HEK293T (cell line): ENCODE measurements at places on chromosomes 16 and 17.

DNA sequence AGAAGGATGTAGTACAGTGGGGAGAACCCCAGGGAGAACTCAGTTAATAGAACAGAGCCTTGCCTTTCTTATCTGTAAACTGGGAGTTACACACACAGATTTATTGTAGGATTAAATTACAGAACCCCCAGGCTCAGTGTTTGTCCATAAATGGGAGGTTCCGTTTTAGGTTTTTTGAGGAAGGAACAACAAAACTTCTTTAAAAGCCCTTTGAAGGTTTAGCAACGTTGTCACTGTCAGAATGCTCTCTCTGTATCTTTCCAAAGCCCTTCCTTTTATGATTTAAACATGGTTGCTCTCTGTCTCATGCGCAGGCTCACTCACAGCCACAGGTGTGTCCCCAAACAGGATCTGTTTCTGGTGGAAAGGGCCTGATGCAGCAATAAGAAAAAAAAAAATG lies 9.4 kb upstream of the GNA13 start:
- DNase-seq: no peak

- no peak for DNase-seq
These were observed 4.6 kb upstream of the NPIPB2 start for GRCh38 chr16:11946433-11946832.

- no peak for DNase-seq
These were observed 165.4 kb downstream of the PITPNC1 start for GRCh38 chr17:67542219-67543114.

GRCh38 chr16:4515611-4516233 lies 22.9 kb downstream of the CDIP1 start:
- DNase-seq: no peak

DNA sequence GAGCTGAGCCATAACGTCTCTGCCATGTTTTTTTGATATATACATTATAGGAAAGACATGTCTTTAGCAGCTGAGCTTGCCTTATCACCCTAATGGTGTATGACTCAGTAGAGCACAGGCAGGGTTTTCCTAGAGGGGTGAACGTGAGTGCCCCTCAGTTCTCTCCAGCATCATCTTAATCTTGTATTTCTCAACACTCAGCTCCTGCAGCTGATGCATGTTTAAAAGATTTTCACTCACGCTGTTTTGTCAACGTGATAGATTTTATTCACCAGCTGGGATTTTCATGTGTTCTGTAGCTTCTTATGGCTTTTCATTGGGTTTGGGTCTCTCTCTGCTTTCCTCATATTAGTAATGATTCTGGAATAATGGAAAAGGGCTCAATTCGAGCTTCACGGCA lies 186.0 kb upstream of the PMFBP1 start:
- DNase-seq: no peak

DNA sequence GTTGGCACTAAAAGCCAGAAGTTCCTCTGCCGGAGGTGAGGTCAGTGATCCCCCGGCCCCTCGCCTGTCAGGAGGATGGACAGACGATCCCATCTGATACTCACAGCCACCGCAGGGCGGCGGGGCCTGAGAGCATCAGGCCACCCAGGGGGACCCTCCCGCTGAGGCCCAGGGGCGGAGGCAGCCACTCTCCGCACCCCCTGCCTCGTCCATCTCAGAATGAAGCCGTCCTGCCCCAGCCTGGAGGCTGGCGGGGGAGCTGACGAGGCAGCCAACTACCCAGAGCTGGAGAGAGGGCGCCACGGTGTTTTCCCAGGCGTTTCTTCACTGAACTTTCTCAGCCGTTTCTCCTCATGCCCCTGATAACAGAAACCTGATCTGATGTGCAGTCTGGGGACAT lies 22.6 kb downstream of the TPSD1 start:
- no peak for DNase-seq

DNA sequence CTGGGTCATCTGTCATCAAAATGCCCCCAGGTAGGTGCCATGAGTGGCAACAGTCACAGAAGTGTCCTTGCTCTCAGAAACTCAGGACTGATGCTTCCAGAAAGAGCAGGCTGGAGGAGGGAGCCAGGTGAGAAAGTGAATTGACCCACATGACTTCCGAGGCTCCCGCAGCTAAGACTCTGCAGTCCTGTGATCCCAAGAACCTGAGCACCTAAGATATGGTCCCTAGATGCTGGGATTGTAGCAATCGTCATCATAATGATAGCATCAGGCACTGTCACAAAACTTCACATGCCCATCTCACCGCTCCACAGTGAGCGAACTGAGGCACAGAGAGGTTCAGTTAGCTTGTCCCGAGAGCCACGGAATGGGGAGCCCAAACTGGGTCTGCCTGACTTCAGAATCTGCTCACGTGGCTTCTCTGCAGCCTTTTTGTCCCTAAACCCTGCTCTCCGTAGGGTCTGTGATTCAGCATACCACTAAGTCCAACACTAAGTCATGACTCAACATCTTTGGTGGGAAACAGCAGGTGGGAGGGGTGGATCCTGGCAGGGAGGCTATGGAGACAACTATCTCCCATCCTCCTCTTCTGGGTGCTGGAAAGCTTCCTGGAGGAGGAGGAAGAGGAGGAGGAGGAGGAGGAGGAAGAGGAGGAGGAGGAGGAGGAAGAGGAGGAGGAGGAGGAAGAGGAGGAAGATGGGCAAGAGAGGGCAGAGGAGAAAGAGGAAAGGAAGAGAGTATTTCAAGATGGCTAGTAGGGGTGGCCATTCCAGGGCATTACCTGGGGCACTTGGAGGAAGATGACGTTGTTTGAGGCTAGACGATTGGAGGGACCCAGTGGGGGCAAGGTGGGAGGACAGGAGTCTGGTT lies 55.5 kb upstream of the DLX4 start:
- no peak for DNase-seq

- DNase-seq: no peak
These were observed 6.8 kb upstream of the EZH1 start for GRCh38 chr17:42751628-42752027.

DNA sequence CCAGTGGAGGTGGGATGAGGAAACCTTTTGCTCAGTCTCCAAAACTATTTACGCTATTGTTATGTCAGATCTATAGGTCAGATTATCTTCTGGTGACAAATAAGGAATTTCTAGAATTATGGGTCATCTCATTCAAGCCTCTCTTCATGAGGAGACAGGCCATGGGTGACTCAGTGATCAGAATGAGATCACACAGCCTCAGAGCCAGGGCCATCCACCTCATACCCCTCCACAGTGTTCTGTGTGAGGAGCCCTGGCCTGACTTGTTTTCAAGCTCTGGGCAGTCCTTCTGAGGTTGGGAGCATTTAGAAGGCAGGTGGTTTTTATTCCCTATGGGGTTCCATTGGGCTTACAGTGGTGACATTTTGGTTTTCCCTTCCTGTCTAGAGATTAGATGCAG lies 26.5 kb downstream of the YPEL2 start:
- no peak for DNase-seq

DNA sequence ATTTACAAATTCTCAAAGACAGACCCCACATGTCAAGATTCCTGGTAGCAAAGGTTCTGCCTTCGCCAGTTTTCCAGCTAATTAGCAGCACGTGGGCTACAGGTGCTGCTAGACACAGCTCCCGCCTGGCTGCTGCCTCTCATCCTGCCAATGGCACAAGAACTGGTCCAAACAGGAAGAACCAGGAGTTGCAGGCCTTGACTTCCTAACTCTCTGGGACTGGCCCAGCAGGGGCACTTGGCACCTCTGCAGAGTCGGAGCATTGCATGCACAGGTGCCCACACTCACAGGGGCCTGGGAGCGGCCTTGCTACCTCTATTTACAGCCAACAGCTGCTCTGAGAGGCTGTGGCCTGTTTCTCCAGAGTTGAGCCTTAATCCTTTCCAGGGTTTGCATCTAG lies 39.6 kb downstream of the TK2 start:
- no peak for DNase-seq

DNA sequence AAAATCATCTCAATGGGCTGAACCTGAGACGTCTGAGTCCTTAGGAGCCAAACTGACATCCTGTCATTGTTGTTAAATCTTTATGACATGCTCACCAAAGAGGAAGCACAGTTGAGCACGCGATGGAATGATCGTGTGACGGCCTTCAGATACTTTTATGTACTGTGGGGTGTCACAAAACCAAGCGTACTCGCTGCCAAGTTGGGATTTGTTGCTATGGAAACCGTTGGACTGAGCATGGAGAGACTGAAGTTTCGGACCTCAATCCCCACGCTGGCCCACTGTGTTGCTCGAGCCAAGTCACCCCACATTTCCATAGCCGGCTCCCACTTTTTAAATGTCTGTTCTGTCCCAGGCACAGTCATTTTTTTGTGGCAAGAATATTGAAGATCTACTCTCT lies 222.8 kb upstream of the SDK2 start:
- DNase-seq: no peak

- DNase-seq: no peak
These were observed 16.7 kb downstream of the C17orf100 start for GRCh38 chr17:6668219-6668618.
